Upper lobe of right lung (tissue), 1 donor: ENCODE measurements at places on chromosomes 2 and 18. TPM values are rescaled to one million over a fixed set of nuclear protein-coding genes. Genes with fewer than 3 reads are reported as not detected.

FN1 gene
- total RNA-seq, result 955 TPM

DNA sequence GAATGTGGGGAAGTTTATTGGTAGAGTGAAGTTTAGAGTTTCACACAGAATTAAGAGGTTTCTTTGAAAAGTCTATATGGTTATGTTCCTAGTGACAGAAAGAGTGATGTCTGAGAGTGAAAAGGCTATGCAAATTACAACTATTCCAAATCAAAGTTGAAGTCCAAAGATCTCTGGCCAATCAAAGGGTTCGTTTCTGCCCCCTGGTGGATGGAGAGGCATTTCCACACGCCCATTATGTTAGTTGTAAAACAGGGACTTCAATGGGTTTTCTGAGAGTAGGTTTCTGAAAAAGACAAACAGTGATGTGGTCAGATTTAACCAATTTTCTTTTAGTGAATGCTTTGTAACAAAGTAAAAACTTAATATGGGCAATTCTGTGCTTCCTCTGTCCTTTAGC, 441.5 kb upstream of the POU3F3 start:
- H3K27ac ChIP-seq, result no peak overlapping the region
- H3K27me3 ChIP-seq, result peaks cover 3% of the 10 kb centered on the region
- H3K4me3 ChIP-seq, result no peak overlapping the region
- no peak for DNase-seq
- no peaks in the 10 kb centered on the region for H3K4me1 ChIP-seq

DNA sequence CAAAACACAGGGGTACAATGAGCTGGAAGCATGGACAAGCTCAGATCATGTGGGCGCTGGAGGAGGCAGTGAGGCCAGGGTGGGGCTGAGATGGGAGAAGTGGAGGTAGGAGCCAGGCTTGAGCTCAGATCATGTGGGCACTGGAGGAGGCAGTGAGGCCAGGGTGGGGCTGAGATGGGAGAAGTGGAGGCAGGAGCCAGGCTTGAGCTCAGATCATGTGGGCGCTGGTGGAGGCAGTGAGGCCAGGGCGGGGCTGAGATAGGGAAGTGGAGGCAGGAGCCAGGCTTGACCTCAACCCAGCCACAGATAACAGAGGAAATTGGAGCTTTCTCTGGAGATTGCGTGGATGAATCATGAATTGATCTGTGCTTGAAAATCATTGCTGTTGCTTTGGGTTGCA, 48.3 kb upstream of the TMEM18 start:
- no peak overlapping the region for H3K4me3 ChIP-seq
- H3K27ac ChIP-seq, result no peak overlapping the region
- no peaks in the 10 kb centered on the region for H3K36me3 ChIP-seq
- no peak for DNase-seq
- H3K27me3 ChIP-seq, result no peaks in the 10 kb centered on the region
- no peaks in the 10 kb centered on the region for H3K4me1 ChIP-seq

GRCh38 chr18:55382277-55382805, 205.7 kb downstream of the TCF4 start:
- H3K4me3 ChIP-seq, result no peak overlapping the region
- no peak for DNase-seq
- H3K27ac ChIP-seq, result no peak overlapping the region
- no peaks in the 10 kb centered on the region for H3K4me1 ChIP-seq
- H3K36me3 ChIP-seq, result no peaks in the 10 kb centered on the region
